Muscle of arm (tissue), 14 donors: ENCODE measurements at places on chromosomes 4 and X.
A peak's percentile ranks its signal among the peaks of the same experiment; 100 is the strongest.

DNA sequence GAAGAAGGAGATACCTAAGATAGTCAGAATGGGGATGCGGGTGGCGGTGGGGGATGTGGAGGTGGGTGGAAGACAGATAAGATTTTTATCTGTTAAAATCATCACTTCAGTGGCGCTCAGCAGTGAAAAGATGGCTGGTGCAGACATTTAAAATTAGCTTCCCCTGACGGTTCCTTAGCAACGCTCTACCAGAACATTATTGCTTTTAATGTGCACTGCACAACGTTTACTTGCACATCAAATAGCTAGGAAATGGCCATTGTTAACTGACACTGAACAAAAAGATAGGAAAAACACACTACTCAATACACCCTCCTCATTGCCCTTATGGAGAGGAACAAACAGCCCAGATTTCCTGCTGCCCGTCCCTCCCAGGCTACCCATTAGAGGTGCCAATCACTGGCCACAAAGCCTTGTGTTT, 61.0 kb upstream of the FTHL17 start:
- DNase-seq: no peak

- DNase-seq: no peak
These were observed 83.0 kb downstream of the MAB21L2 start for GRCh38 chr4:150664935-150665334.

DNA sequence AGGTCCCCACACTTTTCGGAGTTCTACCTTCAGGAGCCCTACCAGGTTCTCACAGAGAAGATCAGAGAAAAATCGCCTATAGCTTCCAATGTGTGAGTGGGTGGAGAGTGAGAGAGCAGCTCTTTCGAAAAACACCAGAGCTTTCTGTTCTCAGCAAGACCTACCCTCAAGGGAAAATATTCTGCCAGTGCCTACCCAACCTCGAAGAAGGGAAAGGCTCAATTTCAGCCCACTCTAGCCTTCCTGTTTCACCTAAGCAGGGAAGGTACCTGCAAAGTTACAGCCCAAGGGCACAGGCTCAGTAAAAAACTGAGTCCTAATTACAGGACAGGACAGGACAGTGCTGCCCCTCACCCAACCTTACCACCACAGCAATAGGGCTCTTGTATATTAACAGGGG, 104.0 kb upstream of the WDR17 start:
- no peak for DNase-seq

DNA sequence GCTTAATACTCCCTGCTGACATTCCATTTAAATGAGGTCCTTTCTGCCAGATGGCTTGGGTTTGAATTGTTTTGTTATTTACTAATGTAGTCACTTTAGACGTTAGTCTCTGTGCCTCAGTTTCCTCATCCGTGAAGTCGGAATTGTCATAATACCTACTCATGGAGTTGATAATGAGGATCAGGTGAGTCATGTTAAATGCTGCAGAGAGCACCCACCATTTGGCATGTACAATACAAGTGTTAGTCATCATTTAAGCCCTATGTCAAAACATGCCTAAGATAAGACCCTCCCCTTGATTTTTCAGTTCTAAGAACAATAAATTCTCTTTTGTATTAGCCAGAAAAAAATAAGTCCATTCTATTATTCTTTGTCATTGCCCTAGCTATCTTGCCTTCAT, 534.8 kb upstream of the HTR2C start:
- no peak for DNase-seq

DNA sequence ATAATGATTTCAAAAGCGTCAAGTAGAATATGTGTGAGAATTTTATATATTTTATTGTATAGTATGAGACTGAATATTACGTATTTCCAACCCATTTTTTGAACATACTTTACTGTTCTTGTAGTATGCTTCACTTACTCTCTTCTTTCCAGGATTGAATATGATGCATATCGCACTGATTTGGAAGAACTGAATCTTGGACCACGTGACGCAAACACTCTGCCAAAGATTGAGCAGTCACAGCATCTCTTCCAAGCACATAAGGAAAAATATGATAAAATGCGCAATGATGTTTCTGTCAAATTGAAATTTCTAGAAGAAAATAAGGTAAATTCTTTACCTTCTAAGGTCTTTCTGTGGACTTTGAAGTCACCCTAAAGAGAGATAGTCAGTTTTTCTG, 48.1 kb upstream of the FHDC1 start:
- peak; percentile 4 for DNase-seq

DNA sequence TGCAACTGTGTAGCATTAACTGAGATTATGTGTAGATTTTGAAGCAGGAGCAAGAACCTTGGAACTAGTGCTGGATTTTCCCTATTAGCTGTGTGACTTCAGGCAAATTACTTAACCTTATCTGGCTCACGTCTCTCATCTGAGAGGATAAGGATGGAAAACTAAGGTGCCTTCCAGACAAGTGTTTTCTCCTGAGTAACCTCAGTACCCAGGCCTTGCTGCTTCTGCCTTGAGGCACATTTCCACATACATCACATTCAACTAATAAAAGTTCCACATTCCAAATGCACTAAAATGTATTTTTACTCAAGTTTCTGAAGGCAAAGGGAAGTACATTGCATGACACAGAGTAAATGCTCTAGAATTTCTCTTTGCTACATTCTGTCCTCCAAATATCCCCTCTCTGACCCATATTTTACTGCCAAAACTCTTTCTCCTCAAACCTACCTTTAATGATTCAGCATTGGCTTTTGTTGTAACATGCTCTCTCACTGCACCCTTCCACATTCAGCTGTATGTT, 195.4 kb upstream of the ADGRL3 start:
- DNase-seq: no peak

DNA sequence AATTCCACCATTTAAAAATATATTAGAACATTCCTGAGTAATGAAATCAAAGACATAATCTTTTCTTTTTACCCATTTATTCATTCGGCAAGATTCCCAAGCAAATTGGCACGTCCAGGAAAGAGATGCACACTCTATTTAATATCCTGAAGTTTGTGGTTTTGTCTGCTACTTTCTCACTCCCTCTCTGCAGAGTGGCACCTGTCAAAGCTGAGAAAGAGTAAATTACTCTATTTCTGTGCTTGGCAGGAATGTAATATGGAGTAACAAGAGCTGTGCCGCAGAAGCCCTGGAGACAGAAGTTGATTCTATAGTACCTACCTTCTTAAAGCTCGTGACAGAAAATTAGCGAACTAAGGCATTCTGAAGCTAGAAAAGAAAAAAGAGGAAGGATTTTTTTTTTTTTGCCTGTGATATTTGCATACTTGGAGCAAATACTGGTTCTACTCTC, 5.5 kb downstream of the GSTCD start:
- no peak for DNase-seq

GRCh38 chrX:133888984-133889383, 96.4 kb downstream of the GPC3 start:
- DNase-seq: no peak

DNA sequence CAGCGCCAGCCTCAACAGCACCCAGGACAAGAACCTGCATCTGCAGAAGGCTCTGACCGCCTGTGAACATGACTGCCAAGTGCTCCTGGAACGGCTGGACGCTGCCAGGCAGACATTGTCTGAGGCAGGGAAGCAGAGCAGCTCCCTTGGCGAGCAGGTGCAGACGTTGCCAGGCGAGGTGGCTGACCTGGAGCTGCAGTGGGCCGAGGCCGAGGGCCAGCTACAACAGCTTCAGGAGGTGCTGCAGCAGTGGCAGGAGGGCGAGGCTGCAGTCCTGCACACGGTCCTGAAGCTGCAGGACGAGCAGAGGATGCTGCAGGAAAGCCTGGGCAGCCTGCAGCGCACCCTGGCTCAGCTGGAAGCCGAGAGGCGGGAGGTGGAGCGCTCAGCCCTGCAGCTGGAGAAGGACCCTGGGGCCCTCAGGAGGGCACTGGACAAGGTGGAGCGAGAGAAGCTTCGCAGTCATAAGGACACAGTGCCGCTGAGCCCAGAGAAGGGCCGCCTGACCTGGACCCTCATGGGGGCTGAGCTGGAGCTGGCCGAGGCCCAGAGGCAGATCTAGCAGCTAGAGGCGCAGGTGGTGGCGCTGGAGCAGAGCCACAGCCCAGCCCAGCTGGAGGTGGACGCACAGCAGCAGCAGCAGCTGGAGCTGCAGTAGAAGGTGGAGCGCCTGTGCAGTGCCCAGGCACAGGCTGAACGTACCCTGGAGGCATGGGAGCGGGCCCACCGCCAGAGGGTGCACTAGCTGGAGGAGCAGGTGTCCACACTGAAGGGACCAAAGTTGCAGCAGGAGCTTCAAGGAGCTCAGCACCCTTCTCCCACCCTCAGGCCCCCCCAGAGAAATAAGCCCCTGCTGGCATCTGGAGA, 16.4 kb downstream of the SMIM10L2A start:
- no peak for DNase-seq

DNA sequence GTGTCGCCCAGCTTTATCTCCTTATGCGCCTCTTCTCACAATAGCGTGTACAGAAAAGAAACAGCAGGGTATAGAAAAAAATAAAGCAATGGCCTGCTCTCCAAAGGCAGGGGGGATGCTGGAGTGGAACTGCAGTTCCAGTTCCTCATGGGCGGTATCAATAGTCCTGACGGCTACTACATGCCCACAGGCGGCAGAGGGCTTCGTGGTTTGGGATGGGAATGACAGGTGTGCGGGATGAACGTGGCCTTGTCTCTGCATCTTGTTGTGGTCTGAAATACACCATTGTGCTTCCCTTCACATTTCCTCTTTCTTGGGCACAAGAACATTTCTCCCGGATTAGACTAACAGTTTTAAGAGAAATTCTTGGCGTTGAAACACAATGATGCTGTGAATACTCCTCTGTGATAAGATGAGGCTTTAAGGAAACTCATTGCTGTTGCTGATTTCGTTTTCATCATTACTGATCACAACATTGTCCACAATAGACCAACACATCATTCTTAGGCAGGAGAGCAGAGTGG, 124.1 kb upstream of the IGFBP7 start:
- no peak for DNase-seq

DNA sequence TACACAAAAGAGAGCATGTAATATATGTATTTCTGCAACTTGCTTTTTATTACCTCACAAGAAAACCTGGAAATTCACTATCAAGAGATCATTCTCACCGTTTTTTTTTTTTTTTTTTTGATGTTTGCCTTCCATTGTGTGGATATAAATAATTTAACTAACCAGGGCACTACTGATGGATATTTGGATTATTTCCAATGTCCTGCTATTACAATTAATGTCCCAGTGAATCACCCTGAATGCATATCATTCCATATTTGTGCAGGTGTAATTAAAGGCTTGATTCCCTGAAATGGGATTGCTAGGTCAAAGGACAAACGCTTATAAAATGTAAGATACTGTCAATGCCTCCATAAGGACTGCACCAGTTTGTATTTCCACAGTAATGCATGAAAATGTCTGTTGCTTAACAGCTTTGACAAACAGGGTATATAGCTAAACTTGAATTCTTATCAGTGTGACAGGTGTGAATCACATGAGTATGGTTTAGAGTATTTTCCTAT, 87.8 kb downstream of the NCAPG start:
- no peak for DNase-seq

- DNase-seq: no peak
These were observed 67.5 kb upstream of the BMP3 start for GRCh38 chr4:80963051-80963450.

DNA sequence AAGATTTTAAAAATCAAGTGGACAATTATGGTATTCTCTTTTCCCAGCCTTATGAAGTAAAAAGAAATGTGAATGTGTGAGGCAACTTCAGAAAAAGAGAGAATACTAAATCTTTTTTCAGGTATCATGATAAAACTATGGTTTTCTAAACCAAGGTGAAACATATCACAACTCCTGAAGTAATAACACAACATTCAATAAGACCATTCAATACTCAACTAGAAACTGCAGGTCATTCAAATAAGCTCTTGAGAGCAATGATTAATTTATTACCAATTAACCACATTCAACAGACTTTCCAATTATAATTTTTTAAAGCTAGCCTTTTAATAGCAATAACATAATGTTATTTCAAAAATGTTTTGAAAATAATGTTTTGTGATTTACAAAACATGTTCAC, 35.8 kb downstream of the SLC10A7 start:
- DNase-seq: no peak

DNA sequence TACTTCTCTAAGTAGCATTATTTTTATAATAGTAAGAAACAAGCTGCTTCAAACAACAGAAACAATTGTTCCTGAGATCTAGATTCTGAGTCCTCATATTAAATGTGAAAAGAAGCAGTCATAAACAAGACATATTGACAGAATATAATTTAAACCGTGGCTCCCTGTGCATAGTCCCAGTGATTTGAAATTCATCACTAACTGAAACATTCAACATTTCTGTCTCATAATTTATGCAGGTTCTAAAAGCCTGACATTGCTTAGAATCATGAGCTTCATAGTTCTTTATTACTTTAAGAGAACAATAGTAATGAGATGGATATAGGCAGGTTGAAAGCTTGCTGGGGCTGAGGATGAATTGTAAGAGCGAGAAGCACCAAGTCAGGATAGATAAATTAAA, 375.5 kb upstream of the MAGEB18 start:
- no peak for DNase-seq
